GOT3 (cell line): ENCODE measurements at places on chromosomes 7 and 10.

DNA sequence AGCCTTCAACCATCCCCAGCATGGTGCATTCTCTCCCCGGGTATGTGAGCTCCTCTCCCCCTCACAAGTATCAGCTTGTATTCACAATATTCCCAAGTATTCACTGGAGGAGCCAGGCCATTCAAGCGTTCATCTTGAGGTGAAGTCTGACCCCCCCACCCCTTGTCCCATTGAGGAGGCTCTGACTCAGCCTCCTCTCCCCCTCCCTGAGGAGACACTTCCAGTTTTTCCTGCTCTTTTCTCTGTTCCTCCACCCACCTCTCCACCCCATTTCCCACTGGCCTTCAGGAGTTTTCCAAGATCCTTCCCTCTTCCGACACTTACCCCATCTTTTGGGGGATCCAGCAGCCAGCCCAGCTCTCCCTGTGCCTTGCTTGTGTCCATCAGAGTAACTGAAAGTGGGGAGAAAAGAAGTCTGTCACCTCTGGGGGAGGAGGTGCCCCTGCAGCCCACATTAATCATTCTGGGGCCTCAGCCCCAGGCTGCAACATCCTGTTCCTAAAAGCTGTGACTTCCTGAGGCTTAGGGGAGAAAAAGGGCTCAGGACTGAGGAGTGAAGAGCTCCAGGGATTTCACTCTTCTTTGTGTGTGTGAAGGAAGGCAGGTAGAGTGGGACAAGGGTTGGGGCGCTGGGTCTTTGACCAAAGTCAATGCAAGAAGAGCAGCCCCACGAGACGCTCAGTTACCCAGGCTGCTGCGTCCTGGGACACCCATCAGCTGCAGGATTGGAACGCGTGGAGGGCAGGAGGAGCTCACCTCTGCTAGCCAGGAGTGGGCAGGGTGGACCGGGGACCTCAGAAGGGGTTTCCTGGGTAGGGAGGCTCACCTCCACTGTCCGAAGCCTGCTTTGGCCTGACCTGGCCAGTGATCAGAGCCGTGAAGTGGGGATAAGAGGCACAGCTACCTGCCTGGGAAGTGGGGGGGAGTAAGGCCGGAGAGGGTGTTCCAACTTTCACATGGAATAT, 1.1 kb downstream of the EPHA1 start:
- no peak for DNase-seq

DNA sequence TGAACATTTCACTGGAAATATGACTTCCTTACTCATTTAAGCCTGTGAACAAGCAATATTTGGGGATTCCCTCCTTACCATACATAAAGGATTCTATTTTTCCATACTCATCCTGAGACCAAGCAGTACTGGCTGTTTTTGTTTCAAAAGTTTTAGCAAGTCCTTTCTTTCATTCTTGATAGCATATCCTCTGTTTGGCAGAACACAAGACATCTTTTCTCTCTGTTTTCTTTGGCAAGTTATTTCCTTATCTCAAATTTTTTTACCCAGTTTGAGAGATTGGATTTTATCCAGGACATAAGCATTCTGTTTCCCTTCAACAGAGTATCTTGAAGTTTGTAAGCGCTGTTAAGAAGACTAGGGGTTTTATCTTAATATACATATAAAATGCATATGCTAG, 3.0 kb upstream of the WASL start:
- no peak for DNase-seq

DNA sequence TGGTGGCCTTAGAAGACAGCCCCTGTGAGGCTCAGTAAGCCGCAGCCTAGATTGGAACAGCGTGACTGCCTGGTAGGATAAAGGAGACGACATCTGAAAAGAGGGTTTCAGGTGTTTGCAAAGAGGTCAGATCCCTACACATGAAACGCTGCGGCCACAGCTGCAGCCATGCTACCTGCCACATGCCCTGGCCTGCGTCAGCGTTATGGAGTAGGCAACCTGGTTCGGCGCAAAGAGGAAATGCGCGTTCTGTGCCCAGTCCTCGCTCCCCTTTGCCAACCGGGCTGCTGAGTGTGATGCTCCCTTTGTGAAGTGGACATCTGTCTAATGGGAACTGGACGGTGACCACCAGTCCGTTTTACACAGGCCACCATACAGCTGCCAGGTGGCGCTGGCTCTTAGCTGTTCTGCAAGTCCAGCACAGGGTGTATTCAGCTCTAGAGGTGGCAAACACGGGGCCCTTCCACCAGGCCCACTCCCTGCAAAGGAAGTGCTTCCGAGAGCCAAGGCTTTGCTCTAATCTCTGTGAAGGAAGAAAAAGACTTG, 160.3 kb downstream of the CELF2 start:
- DNase-seq: no peak

DNA sequence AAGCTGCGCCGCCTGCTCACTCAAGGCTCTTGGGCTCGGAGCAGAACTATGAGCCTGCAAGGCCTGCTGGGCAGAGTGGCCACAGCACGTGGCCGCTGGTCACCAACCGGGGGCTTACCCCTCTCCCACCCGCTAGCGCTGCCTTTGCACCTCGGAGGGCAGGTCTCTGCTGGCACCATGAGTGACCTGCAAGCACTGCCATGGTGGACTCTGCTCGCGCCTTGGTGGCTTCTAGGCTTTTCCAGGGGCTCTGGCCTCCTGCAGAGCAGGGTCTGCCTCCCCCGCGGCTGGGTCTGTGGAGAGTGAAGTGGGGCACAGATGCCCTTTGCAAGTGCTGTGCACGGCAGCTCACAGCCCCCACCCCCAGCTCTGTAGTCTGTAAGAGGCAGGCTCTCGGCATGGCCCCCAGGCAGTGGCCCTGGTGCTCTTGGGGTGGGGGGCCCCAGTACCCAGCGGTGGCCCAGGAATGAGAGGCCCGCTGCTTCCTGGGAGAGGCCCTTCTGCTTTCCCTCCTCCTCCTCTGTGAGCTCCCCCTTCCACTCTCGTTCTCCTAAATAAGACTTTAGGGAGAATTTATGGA, 119.6 kb downstream of the INPP5A start:
- DNase-seq: no peak

- DNase-seq: no peak
Observed at GRCh38 chr10:98039690-98040381, 9.4 kb upstream of the CRTAC1 start.

DNA sequence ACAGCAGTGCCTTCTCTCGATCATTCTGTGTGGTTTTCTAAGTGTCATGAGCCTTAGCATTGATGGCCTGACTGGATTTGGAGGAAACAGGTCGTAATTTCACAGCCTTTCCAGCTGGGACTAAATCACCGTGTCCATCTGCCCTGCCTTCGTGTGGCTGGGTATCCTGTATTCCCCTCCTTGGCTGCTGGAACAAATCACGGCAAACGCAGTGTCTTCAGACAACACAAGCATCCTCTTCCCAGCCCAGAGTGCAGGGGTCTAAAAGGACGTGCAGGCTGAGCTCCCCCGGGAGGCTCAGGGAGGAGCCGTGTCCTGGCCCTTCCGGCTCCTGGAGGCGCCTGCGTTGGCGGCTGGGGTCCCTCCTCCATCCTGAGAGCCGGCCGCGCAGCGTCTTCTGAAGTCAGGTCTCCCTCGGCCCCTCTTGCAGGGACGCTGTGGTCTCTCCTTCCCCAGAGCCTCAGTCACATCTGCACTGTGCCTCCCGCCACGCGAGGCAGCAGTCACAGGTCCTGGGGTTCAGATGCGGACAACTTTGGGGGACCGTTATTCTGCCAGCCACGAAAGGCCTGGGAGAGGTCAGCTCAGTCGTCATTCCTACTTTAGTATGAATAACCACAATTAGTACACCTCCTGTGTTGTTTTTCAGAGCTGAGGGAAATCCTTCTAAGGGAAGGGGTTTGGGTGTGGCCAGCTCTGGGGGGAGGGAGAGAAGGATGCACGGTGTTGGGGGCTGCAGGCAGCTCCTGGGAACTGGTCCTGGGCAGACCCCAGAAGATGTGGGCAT, 41.1 kb downstream of the FAM20C start:
- DNase-seq: no peak
